ENCODE measurements at places on chromosomes 5 and 9. TPM values are rescaled to one million over a fixed set of nuclear protein-coding genes. Genes with fewer than 3 reads are reported as not detected.

The SUSD3 gene
- 40.9 TPM for total RNA-seq

The ZNF883 gene
- 0.24 TPM for total RNA-seq

DNA sequence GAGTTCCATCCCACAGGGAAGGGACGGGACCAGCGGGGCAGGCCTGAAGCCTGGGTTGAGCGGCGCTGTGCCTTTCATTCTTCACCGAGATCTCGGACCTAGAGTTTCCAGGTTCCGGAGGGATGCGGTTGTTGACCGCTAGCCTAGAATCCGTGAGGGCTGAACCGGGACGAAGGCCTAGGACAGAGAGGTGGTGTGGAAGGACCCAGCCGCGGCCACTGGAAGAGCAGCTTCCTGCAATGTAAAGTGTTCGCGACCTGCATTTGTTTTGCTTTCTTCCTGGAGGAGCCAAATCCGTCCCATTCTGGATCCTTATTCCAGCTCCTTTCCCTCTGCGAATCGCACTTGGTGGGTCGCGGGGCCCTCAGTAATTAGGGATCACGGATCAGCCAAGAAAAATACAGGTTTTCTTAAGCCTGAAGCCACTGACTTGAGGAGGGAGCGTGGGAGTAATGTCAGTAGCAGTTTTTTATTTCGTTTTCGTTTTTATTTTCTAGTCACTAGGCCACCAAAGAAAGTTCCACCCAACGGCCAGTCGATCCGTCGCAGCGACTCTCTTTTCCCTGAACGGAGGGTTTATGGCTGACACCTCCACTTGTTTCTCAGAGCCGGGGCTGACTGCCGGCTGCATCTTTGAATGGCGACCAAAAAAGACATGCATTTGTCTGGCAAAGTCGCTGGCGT is 48.6 kb downstream of the ANXA2R start:
- H3K4me1 ChIP-seq, result peaks cover 56% of the 10 kb centered on the region
- H3K4me3 ChIP-seq, result peak overlapping the region; percentile 96
- no peak for DNase-seq
- H3K36me3 ChIP-seq, result peaks cover 11% of the 10 kb centered on the region

GRCh38 chr5:80069918-80070318 is 34.8 kb downstream of the THBS4 start:
- H3K27me3 ChIP-seq, result peaks cover 2% of the 10 kb centered on the region
- no peak for DNase-seq
- no peak overlapping the region for H3K4me3 ChIP-seq

DNA sequence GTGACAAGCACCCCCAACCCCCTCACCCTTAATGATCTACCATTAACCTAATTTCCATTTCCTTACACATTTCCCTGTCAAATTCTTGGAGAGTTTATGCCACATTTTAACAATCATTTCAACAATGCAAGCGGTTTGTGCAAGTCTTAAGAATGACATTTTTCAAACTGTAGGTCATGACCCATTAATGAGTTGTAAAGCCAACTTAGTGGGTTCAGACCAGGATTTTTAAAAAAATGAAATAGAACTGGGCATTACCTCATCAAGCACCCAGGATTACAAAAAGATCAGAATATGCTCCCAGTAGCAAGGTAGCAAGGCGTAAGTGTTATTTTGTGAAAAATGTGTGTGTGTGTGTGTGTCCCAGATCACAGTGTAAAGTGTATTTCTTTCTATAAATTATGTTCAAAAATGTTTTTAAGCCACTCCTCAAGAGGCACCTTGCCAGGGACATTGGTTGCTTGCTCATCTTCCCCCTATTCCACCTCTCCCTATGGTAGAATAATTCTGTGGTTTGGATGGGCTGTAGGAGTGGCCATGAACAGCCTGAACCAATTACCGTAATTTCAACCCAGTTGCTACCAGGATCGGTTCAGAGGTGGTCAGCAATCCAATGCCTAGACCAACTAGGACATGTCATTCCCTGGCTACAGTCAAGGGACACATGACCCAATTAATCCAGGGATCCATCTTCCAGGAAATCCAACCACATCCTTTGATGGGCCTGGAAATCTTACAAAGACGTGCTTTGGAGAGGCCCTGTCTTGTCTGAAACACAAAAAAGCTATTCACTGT is 14.4 kb upstream of the TGFBR1 start:
- peaks cover 51% of the 10 kb centered on the region for H3K4me1 ChIP-seq
- H3K27me3 ChIP-seq, result no peaks in the 10 kb centered on the region
- no peak overlapping the region for H3K4me3 ChIP-seq
- DNase-seq, result no peak
- no peak overlapping the region for H3K27ac ChIP-seq

GRCh38 chr5:167644619-167645018 is 646.8 kb upstream of the WWC1 start:
- no peaks in the 10 kb centered on the region for H3K27me3 ChIP-seq
- H3K36me3 ChIP-seq, result no peaks in the 10 kb centered on the region
- no peaks in the 10 kb centered on the region for H3K4me1 ChIP-seq
- H3K4me3 ChIP-seq, result no peak overlapping the region
- DNase-seq, result no peak
- no peak overlapping the region for H3K27ac ChIP-seq

GRCh38 chr5:180347702-180348101 is 5.4 kb downstream of the GFPT2 start:
- H3K4me3 ChIP-seq, result no peak overlapping the region
- no peaks in the 10 kb centered on the region for H3K36me3 ChIP-seq
- no peaks in the 10 kb centered on the region for H3K4me1 ChIP-seq
- no peak for DNase-seq

- H3K27me3 ChIP-seq, result no peaks in the 10 kb centered on the region
- no peak overlapping the region for H3K4me3 ChIP-seq
- H3K4me1 ChIP-seq, result no peaks in the 10 kb centered on the region
- DNase-seq, result no peak
- no peak overlapping the region for H3K27ac ChIP-seq
Measured at GRCh38 chr9:101176384-101176783, 147.9 kb downstream of the PLPPR1 start.

GRCh38 chr5:87608385-87608784 is 195.7 kb upstream of the CCNH start:
- no peaks in the 10 kb centered on the region for H3K4me1 ChIP-seq
- H3K27me3 ChIP-seq, result no peaks in the 10 kb centered on the region
- no peak overlapping the region for H3K4me3 ChIP-seq
- DNase-seq, result no peak
- no peak overlapping the region for H3K27ac ChIP-seq

DNA sequence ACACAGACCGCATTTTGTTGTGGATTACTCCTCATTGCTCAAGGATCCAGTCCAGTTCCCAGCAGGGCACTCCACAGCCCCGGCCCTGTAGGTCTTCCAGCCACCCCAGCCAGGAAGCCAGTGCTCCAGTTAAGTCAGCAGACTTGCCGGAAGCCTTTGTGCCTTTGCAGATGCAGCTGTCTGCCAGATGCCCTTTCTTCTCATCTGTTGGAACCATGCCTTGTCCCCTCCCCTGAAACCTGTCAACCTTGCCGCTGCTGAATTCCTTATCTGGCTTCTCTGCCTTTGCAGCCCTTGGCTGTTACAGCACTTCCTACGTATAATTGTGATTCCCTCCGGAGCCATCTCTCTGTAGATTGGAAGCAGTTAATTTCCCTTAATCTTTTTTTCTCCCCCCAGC is 28.4 kb downstream of the PSAT1 start:
- H3K27me3 ChIP-seq, result no peaks in the 10 kb centered on the region
- H3K4me3 ChIP-seq, result no peak overlapping the region
- peaks cover 64% of the 10 kb centered on the region for H3K36me3 ChIP-seq
- no peak for DNase-seq
- no peak overlapping the region for H3K27ac ChIP-seq

DNA sequence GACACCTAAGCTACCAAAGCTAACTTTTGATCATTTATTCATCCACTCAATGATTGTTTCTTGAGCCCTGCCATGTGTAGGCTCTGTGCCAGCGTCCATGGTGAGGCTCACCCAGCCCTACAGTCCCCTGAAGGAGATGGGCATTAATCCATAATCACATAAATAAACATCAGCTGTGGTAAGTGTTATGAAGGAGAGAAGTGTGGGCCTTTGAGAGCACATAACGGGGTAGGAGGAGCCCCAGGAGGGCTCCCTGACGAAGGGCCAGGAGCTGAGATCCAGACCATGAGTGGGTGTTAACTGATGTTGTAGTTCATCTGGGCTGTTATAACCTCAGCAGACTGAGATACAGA is 53.9 kb upstream of the AFAP1L1 start:
- no peaks in the 10 kb centered on the region for H3K27me3 ChIP-seq
- no peak for DNase-seq
- H3K4me3 ChIP-seq, result no peak overlapping the region
- no peaks in the 10 kb centered on the region for H3K4me1 ChIP-seq
- no peaks in the 10 kb centered on the region for H3K36me3 ChIP-seq

DNA sequence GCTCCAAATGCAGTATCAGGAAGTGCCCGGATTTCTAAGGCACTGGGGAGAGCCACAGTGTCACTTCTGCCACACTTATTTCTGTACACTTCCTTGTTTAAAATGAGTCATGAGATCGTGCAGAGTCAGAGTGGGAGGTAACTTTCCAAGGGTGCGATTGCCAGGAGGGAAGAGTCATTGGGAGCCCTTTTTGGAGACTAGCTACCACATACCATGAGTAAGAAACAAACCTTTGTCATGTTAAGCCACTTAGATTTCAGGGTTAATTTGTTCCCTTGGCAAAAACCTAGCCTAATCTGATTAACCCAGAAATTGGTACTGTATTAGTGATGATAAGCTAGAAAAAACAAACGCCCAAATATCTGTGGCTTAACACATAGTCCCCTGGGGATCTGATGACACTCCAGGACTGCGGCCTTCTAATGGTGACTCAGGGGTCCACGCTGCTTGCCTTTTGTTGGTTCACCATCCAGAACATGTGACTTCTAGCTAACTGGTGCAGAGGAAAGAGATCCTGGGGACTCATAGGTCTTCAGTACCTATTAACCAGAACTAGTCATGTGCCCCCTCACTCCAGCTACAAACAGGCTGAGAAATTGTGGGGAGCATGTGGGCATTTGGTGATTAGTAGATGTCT is 48.6 kb upstream of the TLE1 start:
- DNase-seq, result no peak
- no peaks in the 10 kb centered on the region for H3K36me3 ChIP-seq
- no peak overlapping the region for H3K27ac ChIP-seq
- no peaks in the 10 kb centered on the region for H3K27me3 ChIP-seq

DNA sequence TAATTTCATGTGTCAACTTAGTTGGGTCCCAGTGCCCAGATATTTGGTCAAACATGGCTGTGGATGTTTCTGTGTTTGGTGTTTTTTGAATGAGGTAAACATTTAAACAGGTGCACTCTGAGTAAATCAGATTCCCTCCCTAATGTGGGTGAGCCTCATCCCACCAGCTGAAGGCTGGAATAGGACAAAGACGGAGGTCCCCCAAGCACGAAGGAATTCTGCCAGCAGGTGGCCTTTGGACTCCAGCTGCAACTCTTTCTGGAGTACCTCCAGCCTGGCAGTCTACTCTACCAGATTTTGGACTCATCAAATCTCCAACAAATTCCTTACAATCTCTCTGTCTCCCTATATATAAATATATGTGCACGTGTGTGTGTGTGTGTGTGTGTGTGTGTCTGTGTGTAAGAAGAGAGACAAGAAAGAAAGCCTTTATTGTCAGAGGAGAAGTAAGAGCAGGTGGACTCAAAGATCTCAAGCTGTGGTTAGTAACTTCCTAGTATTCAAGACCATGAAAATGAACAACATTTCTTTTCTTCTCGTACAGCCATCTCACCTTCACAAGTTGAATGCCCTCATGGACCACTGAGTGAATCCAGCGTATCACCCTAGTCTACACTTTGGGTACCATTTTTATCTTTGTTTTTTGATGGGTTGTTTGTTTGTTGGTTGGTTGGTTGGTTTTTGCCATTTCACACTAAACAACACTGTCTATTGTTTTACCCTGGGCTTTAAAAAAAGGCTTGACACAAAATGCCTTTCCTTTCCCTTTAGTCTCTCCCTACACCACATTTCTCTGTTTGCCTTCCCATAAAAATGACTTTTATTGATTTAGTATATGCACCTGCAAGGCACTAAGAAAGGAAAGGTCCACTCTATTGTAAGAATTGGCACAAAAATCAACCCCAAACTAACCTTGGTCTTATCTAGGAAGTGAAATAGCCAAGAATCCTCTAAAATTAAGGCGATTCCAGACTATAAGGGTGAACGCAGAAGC is 118.7 kb downstream of the TENT4A start:
- no peak overlapping the region for H3K4me3 ChIP-seq
- H3K27me3 ChIP-seq, result no peaks in the 10 kb centered on the region
- no peak for DNase-seq
- peaks cover 2% of the 10 kb centered on the region for H3K36me3 ChIP-seq
- peaks cover 59% of the 10 kb centered on the region for H3K4me1 ChIP-seq

- no peak overlapping the region for H3K4me3 ChIP-seq
- H3K4me1 ChIP-seq, result no peaks in the 10 kb centered on the region
- no peak for DNase-seq
Measured at GRCh38 chr9:80602291-80602690, 1030.5 kb downstream of the TLE4 start.

GRCh38 chr5:20615888-20616563 is 628.0 kb upstream of the CDH18 start:
- H3K4me1 ChIP-seq, result no peaks in the 10 kb centered on the region
- H3K4me3 ChIP-seq, result no peak overlapping the region
- H3K27ac ChIP-seq, result no peak overlapping the region
- H3K36me3 ChIP-seq, result no peaks in the 10 kb centered on the region

DNA sequence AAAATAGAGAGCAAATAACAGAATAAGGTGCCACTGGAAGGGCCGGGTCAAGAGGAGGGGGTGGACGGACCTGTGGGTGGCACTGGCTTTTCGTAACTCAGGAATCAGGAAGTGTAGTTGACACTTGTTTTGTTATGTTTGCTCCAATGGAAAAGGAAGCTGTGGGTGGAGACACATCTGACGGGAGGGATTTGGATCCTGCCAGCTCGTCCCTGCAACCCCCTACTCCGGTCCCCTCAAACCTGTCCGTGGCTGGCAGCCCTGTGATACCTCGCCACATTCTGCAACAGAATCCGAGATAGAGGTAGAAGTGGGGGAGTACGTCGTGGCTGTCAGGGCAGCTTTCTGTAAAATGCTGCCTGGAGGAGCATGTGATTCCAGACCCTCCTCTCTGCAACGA is 104.2 kb upstream of the IER5L start:
- H3K27me3 ChIP-seq, result no peaks in the 10 kb centered on the region
- H3K4me3 ChIP-seq, result no peak overlapping the region
- no peak overlapping the region for H3K27ac ChIP-seq
- no peaks in the 10 kb centered on the region for H3K4me1 ChIP-seq
- no peak for DNase-seq

DNA sequence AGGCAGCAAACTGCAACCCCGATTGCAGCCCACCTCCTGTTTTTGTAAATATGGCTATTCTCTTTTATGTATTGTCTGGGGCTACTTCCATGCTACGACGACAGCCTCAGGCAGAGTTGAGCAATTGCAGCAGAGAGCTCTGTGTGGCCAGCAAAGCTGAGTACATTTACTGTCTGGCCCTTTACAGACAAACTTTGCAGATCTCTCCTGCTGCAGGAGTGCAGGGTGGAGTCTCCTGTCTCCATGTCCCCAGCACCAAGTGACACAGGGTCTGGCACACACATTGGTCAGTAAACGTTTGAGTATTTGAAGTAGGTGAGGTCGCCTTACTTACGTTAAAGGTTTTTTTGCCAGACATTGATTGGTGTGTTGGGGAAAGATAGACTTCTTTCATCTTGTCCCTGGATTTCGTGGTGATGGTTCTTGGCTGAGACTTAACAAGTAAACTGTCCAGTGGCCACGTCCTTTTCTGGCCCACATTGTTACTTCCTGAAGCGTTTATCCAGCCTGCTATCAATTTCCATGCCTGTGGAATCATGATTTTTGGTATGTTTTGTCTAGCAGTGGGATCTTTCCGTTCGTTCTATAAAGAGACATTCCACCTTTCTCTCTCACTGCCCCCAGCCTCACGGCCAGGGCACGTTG is 27.2 kb downstream of the PRRC2B start:
- no peak overlapping the region for H3K4me3 ChIP-seq
- H3K27ac ChIP-seq, result peak overlapping the region; percentile 26
- H3K4me1 ChIP-seq, result peaks cover 62% of the 10 kb centered on the region
- H3K36me3 ChIP-seq, result peaks cover 19% of the 10 kb centered on the region
- peak; percentile 61 for DNase-seq
